ENCODE measurements at places on chromosomes 12 and 14. TPM values are rescaled to one million over a fixed set of nuclear protein-coding genes. Genes with fewer than 3 reads are reported as not detected.

GPR137C gene
- 0.81 TPM for total RNA-seq

DNA sequence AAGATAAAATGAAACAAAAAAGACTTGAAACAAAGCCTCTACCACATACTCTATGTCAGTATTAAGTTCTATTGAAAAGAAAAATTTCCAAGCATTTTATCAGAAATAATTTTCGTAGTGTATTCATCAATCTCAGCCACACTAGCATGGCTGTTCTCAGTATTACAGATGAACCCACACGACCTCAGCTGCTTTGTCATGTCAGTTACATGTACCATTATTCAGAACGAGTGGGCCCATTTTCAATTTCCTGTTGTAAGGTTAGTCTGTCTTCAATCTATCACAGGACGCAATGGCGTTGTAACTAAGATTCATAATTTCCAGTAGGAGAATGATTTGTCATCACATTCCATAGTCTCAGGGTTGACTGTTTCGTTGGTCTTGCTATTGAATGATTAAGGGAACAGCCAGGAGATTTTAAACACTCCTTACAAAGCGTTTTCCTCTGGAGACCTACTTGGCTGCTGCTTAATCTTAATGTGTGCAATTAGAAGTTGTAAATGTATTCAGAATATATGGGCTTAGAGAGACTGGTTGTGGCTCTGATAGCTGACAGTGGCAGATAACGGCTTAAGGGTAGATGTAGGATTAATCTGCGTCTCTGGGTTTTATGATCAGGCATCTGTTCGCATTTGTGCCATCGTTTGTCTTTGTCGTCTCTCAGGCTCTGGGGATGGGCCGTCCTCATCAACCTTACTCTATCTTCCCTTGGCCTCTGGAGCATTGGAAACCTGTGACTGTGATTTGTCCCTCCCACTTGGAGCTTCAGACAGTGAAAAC is 65.4 kb downstream of the GLT1D1 start:
- DNase-seq = no peak

ACIN1 gene
- 39.7 TPM for total RNA-seq

DNA sequence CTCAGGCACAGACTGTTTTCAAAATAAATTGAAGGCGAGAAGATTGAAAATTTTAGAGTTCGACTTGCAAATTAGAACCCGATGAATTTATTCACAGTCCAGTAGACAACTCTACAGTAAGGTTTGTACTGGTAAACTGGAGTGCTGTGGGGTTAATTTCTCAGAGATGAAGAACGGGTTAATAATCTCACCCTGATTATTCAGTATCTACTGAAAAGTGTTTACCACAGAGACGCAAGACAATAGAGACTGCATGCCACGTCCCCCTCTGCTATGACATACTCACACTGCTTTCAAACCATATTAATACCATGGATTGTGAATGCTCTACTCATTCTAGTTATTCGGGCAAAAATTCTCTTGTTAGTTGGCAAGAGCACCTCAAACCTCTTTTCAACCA is 36.1 kb downstream of the CFL2 start:
- no peak for DNase-seq

ADIPOR2 gene
- 50.4 TPM for total RNA-seq

GRCh38 chr14:75993567-75994041 is 8.0 kb downstream of the IFT43 start:
- DNase-seq = no peak

BTBD6 gene
- 21.3 TPM for total RNA-seq

DNA sequence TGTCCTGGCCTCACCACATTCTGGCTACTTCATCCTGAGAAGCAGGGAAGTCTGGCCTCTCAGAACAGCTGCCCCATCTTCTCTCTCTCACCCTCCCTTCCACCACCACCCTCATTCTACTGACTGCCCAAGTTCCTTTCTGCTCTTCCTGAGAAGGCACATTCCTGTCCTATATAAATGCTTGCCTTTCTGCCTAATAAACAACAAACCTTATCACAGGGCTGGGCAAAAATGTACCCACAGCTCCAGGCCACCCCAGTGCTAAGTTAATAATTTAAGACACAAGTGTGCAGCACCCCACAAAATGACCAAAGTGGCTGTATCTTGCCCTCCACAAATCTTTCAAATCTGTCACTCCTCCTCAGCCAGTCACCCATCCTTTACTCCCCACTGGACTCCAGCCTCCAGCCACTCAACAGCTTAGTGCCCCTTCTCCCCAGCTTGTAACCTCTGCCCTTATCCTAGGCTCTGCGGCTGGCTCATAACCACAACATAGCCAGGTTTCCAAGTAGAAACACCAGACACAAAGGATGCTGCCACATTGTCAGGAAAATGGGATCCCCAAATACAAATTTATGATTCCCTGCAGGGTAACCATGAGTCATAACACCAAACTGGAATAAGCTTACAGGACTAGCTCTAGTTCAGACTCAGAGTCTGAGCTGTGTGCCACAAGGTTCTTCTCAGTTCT is 15.0 kb downstream of the OXA1L start:
- DNase-seq = no peak
